ENCODE measurements at places on chromosomes 12 and 14.

DNA sequence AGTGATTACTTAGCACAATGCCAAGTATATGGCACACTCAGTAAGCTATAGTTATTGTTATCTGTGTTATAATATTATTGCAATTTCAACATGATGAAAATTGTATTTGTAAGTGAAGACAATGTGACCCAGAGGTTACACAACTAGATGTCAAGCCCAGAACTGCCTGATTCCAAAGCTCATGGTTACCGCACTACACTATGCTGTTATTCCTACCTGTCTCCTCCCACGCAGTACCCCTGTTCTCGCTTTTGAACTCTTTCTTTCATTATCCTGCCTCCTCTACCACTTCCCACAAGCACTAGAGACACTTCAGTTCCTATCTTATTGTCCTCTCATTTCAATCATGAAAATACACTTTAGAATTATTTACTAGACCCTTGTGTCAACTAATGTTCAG is 93.2 kb downstream of the PLCZ1 start:
- DNase-seq: no peak

GRCh38 chr14:77475432-77476115 is 17.7 kb downstream of the AHSA1 start:
- no peak for DNase-seq

- DNase-seq: no peak
These were observed 167.7 kb upstream of the PLXNC1 start for GRCh38 chr12:93980711-93981110.

GRCh38 chr12:87112571-87113345 is 856.6 kb upstream of the MGAT4C start:
- DNase-seq: no peak

- no peak for DNase-seq
These were observed 145.8 kb downstream of the RBM19 start for GRCh38 chr12:113820309-113820708.

GRCh38 chr12:118581371-118581770 is 205.0 kb downstream of the SUDS3 start:
- no peak for DNase-seq
